NCI-H69 (cell line): ENCODE measurements at places on chromosomes 12 and 14.

DNA sequence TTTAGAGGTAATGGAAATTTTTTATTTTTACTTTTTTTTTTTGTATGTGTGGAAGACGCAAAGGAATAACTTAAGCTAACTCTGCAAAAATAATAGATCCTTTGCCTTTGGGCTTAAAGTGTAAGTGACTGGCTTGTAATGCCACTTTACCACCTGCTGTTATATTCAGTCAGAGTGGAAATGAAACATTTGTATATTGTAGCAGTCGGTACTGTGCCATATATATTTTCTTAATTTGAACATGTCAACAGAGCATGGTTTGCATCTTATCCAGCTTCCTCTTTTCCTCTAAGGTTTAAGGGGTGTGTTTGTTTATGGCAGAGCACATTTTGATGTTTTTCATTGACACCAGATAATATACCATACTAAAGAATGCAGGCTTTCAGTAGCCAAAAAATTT is 176.6 kb downstream of the TRHDE start:
- no peak for DNase-seq

DNA sequence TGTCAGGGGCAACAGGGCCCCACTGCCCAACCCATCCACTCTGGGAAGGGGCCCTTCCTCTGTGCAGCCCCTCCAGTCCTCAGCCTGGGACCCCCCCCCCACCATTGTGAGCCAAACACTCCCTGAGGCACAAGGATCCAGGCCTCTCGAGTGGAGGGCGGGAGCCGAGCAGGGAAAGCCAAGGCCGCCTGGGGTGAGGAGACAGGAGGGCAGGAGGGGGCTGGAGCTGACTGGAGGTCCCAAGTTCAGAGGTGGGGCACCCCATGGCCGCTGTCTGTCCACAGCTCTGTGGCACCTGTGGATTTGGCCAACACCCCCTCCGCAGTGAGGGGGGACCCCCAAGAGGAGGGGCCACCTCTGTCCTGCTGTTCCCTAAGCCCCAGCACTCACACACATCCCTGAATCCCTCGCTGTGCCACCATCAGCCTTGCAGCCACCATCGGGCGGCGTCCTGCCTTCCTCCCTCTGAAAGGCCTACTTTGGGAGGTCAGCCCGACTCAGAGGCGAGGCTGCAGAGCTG is 25.4 kb upstream of the C14orf180 start:
- no peak for DNase-seq

DNA sequence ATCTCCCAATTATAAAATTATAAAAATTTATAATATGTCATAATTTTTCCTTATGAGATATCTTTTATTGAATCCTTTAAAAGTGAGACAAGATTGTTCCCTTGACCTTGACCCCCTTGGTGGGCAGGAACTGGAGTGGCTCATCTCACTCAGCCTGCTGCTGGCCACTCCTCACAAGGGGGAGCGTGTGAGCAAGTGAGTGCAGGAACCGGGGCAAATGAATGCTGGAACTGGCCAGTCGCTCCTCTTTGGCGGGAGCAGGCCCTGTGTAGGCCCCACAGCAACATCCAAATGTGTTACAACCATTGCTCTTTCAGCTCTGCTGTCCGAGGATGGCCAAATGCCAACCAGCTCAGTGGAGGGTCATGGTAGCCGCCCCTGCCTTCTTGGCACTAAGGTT is 178.8 kb downstream of the ETNK1 start:
- DNase-seq: no peak

DNA sequence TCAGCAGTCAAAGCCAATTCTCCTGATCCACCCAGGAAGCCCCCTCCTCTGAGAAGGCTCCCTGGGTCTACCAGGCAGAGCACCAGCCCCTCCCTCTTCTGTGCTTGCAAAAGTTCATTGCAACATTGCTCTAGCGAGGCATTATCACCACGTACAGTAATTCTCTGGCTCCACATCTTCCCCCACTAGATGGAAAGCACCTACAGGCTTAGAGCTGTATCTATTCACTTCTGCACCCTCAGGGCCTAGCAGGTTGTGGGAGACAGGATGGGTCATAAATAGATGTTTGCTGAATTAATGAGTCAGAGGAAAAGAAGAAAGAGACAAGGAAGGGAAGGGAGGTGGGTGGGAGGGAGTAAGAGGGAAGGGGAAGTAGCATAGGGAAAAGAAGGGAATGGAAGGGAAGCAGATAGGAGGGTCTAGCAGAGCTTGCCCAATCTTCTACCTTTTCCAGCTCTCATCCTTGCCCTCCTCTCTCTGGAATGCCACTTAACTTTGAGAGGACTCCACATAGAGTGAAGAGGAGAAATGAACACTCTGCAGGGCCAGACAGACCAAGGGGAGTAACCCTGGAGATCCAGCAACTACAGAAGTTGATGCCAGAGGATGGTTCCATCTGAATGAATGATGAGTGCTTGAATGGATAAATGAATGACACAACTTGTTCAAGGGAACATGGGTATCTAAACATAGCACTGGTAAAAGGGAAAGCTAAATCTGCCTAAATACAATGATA is 42.0 kb upstream of the NT5DC3 start:
- DNase-seq: peak; percentile 77

DNA sequence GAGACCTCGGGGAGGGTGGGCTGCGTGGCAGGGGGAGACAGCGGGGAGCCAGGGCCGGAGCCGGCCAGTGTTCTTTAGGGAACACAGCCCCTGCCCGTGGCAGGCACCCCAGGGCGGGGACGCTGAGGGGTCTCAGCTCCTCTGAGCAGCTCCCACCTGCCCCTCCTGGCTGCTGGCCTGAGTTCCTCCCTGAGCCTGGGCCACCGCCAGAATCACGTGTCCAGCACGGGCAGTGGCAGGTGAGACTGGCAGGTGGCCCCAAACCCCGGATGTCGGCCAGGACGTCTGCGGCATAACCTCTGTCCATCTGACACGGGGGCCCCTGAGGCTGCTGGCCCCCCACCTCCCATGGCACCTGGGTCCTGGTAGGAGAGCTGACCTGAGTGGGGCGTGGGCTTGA is 25.1 kb downstream of the NOC4L start:
- DNase-seq: no peak

DNA sequence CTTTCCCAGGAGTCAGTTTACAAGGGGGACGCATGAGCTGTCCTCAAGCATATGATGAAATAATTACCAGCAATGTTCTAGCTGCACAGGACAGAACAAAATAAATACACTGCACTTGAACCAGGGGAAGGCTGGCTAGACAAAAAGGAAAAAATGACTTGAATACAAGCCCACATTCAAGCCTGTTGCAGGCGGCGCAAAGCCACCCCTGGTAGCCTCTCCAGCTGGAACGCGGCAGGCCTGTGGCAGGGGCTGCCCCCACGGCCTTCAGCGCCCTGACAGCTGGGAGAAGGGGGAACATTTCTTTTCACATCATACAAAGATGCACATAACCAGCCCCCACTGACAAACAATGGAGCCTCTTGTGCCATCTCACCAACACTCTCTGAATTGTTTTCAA is 57.1 kb downstream of the TRAFD1 start:
- no peak for DNase-seq

DNA sequence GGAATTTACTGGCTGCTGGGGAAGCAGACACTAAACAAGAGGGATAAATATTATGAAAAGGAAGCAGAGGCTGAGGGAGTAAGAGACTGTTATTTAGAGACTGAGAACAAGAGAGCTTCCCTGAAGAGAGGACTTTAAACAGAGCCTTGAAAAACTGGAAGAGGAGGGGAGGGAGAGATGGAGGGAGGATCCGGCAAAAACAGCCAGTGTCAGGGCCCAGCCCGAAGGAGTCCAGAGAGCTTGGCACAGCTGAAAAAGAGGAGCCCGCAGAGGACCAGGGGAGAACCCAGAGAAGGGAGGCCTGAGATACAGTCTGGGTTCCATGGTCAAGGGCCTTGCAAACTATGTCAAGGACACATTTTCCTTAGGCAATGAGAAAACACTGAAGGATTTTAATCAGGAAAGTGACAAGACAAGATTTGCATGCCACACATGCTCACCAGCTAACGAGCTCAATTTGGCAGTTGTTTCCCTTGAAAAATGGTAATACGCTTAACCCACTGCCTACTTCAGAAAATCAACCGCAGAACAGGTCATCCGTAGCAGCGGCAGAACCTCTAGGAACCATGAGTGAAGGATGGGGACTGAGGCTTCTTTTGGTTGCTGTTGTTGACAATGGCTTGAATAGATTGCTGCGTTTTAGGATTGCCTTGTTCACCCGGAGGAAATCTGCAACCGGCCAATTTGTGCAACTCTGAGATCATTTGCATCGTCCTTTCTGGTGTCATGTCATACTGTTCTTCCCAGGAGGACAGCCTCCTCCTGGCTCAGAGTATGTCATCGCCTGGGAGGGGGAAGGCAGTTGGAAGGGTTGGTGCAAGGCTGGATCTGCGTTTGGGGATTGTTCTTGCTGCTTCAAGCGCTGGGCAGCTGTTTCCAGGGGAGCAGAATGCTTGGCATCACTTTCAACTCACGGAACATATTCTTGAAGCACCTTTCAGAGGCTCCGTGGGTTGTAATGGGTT is 108.2 kb downstream of the PRMT8 start:
- no peak for DNase-seq

DNA sequence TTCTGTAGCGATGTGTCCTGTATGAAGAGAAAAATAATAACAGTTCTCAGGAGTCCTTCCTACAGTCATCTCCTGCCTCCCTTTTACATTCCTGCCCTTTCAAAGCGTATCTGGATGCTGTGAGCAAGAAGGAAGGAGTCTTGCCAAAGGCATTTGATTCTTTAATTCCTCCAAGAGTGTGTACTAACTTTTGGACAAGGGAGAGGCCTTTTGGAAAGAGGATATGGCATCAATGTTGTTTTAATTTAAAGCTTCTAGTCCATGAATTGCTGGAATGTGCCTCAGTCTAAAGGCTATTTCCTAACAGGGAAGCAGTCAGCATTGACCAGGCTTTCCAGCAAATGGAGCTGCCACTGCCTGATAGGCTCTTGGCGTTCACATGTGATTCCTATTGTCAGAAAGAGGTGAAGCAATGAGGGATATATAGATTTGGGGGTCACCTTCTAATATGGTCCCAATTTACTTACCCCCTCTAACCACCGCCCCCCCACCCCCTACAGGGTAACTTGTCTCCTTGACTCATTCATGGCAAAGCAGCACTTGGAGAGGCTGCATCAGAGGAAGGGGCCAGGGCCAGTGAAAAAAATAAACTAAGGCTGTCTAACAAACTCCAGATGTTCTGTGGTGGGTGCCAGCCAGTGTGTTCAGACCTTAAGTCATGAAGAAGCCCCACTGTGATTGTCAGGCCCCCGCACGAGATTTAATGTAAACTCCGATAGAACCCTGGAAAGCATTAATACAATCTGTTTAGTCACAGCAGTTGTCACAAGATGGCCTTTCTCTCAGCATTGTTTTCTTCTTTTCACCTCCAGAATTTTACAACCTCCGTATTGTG is 220.3 kb downstream of the FBXL14 start:
- no peak for DNase-seq

GRCh38 chr14:23005451-23006187 is 4.3 kb downstream of the C14orf93 start:
- DNase-seq: no peak

GRCh38 chr14:96205059-96205977 is 679 bp downstream of the BDKRB2 start:
- DNase-seq: peak; percentile 37

GRCh38 chr12:10365696-10366405 is 24.0 kb downstream of the KLRK1 start:
- no peak for DNase-seq

GRCh38 chr14:24278424-24278823 is 7.0 kb upstream of the RABGGTA start:
- no peak for DNase-seq

DNA sequence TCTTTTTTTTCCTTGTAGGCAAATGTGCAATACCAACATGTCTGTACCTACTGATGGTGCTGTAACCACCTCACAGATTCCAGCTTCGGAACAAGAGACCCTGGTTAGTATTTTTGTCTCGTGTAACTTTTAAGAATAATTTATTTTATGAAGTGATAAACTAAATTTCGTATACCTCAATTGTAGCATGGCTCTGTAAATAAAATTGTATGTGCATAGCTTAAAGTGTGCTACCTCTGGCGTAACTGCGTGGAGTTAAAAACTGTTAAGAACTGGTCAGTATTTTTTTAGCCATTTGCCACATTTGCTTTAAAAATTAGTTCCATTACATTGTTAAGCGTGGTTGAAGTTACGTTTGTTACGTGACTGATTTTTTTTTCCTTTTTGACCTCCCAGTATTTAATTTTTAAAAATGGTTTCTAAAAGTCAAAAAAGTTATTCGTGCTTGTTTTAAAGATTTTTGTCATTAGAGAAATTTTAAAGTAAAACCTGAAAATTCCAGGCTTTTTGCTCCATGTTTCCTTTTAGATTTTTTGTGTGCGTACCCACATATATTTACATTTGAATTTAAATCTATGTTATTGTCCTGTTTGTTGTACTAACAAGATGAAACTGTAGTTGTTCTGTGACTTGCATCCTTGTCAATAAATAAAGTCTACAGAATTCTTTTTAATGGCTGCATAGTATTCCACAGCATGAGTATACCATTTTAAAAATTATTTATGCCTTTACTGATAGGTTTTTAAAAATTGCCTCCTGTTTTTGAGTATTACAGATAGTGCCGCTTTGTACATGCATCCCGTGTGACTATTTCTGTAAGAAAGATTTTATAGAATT is 1.4 kb downstream of the MDM2 start:
- no peak for DNase-seq

DNA sequence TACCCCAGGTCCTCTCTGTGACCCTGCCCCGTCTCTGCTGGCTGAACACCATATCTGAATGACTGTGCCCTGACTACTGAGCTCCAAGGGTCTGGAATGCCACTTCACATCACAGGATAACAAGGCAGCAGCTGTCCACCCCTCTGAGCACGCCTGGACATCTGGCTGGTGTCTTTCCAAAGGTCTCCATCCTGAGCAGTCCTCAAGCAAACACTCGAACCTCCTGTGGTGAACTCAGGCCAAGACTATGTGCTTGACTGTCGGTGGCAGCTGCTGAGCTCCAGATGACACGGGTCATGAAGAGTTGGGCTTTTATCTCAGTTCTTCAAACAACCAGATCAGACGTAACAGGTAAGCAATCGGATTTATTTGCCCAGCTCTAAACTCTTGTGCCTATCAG is 117.2 kb upstream of the BCL2L14 start:
- no peak for DNase-seq

GRCh38 chr14:26621364-26621763 is 23.5 kb upstream of the NOVA1 start:
- DNase-seq: no peak

DNA sequence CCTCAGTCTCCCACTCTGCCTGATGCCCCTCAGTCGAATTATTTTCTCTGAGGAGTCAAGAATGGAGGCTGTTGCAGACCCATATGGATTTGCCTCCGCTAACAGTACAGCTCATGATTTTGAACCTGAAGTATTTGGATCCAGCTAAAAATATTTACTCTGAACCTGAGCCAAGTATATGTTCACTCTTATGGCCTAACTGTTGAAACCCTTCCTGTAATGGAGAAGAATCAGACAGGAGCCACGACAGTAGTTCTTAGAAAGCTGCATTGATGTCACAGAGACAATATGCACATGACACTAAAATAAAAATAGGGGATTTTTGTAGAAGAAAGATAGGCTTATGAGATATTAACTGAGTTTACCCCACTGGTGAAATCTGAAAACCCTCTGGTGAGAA is 1128.3 kb upstream of the FLRT2 start:
- peak; percentile 17 for DNase-seq
